ENCODE measurements at places on chromosomes 3 and 15.
A peak's percentile ranks its signal among the peaks of the same experiment; 100 is the strongest.

DNA sequence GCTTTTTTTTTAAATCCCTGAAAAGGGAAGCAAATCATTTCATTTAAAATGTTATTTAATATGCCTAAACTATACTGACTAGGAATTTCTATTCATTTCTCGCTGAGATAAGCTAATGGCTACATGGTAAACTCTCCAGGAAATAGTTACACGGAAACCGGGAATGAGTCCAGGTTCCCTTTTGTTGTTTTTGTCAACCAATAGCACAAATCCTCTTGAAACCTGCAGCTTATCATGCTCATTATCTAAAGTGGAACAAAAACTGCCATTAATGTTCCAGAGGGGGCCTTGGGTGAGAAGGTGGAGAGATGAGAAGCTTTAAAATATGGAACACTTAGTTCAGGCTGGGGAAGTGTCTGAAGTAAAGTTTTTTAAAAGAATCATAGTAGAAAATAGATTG, 113.5 kb upstream of the ALCAM start:
- no peak for DNase-seq

GRCh38 chr15:67892559-67893377, 52.9 kb upstream of the RNU6-1 start:
- no peak for DNase-seq

GRCh38 chr3:160697637-160698380, 20.8 kb downstream of the ARL14 start:
- DNase-seq = peak; percentile 85

DNA sequence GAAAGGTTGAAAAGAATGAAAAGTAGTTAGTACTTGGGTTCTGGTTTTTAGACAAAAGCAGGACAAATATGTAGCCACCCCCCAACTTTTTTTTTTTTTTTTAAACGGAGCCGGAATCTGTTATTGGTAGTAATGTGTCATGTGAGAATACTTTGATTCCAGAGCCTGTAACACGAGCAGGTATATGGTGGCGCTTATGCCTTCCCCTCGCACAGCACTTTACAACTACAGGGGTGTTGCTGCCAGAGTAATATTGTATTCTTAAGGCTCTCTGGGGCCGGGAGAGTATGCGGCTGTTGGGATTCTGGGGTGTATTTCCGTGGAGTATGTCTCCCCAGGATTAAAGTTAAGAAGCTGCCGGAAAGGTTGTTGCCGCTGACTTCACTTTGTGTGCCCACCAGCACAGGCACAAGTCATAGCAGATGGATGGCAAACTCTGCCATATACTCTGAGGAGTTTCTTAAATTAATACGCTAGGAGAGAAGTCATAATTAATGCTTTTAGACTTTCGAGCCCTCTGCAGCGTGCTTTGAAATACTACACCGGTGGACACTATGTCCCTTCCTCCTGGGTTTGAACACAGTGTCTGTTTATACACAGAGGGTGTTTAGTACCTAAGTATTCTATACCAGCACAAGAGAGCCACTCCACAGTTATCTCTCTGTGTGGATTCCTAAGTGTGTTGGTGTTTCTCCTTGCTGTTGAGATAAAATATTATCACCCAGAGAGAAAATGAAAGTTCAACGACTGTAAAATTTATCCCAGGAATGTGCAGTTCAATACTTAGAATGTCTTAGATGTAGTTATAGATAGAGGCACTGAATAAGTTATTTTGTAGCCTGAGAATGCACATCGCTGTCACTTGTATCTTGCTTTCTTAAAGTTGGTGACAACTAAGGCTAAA, 1.4 kb downstream of the MBNL1 start:
- DNase-seq = peak; percentile 41

DNA sequence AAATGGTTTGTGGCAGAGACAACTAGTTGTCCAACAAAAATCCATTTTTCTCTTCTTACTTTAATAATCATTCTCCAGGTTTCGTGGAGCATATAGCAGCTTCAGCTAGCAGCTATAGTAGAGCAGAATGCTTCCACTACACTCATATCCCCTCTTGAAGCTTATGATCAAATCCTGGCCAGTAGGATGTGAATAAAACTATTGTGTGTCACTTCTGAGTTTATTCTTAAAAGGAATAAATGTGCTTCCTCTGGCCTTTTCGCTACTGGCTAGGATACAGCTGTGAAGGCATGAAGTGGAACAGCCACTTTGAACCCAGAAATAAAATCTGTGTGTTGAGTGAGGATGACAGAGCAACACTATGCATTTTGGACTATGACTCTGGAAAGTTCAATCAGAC, 7.8 kb upstream of the CPOX start:
- DNase-seq = no peak

GRCh38 chr3:16589867-16590624, 15.2 kb downstream of the DAZL start:
- DNase-seq = no peak

DNA sequence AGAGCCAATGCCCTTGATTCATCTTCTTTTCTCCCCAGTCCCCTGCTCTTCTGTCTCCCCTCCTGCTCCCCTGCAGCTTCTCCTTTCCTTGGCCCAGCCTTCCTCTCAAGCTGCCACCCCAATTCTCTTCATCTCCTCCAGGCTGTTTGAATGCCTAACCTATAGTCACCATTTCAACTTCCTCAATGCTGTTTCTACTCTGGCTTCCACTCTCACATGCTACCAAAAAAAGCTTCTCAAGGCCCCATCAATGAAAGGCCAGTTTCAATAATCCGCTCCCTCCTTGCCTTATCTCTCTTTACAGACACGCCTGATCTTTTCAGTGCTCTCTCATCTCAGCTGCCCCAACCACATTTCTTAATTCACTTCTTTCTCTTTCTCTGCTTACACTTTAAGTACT, 212.2 kb upstream of the GPR149 start:
- no peak for DNase-seq

DNA sequence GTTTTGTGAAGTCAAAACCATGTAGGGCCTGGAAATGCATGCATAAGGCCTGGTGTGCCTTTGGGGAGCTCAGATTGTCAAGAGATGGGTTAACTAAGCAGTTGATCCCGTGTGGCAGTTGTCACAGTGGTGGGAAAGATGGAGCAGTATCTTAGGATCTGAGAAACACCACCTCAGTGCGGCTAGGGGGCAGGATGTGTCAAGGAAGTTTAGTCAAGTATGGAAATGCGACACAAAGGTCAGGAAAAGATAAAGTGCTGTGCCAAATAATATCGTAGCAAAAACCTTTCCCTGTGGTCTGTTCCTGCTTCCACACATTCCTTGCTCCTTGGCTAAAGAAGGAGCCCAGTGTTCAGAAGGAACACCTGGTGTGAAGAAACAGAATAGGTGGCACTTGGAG, 396.4 kb downstream of the EDEM1 start:
- no peak for DNase-seq

DNA sequence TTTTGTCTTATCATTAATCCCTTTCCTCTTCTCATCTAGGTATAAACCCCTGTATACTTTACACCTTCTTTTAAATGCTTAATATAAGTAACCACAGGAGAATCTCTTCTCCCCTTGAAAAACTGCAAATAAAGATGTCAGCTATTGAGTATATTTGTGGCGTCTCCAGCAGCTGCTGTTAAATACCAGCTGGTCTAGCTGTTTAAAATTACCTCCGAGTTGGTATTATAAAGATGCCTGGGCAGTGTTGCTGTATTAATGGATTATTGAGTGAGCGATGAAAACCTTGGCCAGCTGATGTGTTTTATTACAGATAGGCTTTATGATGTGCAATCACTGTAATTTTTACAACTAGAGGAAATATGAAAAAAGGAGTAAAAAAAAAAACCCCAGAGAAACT, 388.1 kb downstream of the TBC1D5 start:
- no peak for DNase-seq

GRCh38 chr15:72116731-72117485, 1.0 kb downstream of the MYO9A start:
- DNase-seq = peak; percentile 29

- DNase-seq = no peak
Measured at GRCh38 chr15:26355472-26356074, 417.3 kb downstream of the GABRB3 start.
